Stimulated activated CD8-positive, alpha-beta memory T cell treated with anti-CD3 and anti-CD28 coated beads, Interleukin-7, amount 100 ng/mL, for 1 hour (primary cell): ENCODE measurements at places on chromosomes 5 and 9.

DNA sequence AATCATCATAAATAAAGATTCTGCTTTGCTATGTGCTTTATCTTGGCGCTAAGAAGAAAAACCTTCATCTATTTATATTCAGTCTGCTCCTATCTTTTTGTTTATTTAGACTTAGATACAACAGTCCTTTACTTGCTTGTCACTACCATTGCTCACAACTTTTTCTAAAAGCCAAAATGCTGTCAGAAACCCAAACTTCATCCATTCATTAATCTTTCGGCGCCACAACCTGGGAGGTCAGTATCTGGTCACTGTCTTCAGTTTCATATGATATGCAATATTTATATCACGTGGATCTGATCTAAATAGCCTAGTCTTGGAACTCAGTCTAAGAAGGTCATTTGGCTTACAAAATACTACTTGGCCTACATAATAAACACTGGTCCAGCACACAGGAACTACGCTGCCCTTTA, 159.3 kb upstream of the TARS1 start:
- DNase-seq = no peak

DNA sequence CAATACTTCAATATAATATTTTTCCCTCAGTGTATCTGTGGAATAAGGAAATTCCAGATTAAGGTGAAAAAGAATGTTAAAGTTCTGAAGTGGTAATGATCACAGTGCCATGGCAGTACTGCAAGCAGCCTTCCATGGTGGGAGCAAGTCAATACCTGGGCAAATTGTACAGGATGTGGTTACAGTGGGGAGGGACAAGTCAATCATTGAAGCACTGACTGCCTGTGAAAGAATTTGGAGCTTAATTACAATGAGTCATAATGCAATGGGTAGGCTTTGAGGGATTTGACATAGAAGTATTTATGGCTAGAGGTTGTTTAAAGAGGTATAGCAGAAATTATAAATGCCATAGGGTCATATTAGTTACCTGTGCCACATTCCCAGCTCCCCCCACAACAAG, 786.5 kb upstream of the ACO1 start:
- DNase-seq = no peak

DNA sequence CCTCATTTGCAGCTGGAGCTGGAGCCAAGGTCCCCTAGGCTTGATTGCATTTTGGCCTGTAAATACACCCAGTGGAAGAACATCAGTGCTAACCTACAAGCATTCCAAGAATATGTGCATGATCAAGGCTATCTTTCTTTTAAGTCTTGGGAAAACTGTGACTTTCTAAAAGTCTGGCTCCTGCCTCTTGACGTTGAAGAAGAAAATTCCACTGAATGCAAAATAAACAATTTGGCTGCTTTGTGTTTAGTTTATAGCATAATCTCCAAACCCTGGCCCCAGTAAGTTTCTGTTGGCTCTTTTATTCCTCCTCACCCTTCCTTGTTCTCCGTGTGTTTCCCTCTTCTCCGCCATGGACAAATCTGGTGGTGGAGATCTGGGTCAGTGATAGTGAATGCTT, 109.3 kb upstream of the TLE1 start:
- no peak for DNase-seq

- no peak for DNase-seq
These were observed 68.7 kb downstream of the LNPEP start for GRCh38 chr5:97004423-97005060.

GRCh38 chr9:100534401-100534800, 43.5 kb upstream of the CAVIN4 start:
- DNase-seq = no peak

- DNase-seq = no peak
These were observed 2.9 kb upstream of the FAM163B start for GRCh38 chr9:133612051-133612450.

GRCh38 chr9:5851445-5851844, 18.5 kb upstream of the ERMP1 start:
- no peak for DNase-seq

- no peak for DNase-seq
These were observed 262.1 kb upstream of the KLF4 start for GRCh38 chr9:107751567-107752210.

DNA sequence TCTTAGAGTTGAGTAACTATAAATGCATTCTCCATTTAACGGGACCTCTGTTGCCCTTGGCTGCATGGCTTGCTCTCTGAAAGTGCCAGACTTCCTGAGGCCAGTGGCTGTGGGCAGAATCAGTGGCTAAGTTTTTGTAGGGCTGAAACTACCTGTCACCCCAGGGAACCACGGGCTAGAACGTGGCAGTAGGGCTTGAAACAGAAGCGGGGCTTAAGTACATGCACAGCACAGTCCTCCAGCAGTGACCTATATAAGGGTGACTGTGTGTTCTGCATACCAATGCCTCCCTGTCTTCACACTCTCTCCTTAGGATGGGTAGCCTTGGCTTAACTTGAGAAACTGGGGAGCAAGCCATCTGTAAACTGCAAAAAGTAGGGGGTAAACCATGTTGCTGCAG, 43.6 kb upstream of the LRRTM2 start:
- DNase-seq = no peak

DNA sequence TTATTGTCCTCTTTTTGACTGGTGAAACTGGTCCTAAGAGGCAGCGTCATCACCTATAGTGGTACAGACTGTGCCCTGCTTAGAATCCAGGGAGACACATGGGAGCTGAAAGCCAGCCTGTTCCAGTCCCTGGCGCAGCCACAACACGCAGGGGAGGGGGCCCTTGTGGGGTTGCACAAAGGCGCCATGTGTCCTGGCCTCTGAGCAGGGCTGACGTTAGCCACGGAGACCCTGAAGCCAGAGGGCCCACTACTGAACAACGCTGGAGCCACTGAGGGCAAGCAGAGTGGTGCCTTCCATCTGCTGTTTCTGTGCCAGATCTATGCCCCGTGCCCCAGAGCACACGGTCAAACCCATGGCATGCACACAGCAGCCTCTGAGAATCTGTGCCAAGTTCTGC, 147.3 kb downstream of the ACTL7B start:
- no peak for DNase-seq

- DNase-seq = no peak
These were observed 5.1 kb upstream of the TERT start for GRCh38 chr5:1299961-1300360.

- DNase-seq = no peak
These were observed 71.9 kb downstream of the USP20 start for GRCh38 chr9:129907201-129907600.

DNA sequence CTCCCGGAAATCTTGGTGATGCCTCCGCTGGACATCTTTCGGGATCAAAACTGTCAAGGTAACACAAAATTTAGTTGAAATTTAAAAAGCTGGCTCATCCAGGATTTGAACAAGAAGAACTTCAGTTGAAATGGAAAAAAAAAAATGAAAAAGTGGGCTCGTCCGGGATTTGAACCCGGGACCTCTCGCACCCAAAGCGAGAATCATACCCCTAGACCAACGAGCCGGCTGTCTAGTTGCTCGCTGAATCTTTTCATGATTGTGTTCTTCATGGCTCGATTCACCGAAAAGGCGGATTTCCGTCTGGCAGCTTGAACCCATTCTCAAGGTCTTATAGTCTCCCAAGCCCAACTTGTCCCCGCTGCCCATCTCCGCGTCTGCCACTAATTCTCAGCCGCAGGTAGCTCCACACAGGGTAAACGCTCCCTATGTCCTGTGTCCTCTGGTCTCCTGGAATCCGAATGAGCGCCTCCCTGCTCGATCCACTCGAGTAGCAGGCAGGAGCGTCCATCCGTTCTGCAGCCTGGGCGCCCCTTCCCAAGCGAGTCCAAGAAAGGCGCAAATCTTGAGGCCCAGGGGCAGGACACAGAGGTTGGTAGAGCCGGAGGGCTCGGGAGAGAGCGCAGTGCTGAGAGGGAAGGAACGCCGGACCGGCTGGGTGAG, 16.2 kb downstream of the TRIM7 start:
- DNase-seq = no peak

GRCh38 chr5:14915291-14915952, 43.8 kb upstream of the ANKH start:
- no peak for DNase-seq

- DNase-seq = no peak
These were observed 203.6 kb upstream of the GRAMD2B start for GRCh38 chr5:126219616-126220015.

DNA sequence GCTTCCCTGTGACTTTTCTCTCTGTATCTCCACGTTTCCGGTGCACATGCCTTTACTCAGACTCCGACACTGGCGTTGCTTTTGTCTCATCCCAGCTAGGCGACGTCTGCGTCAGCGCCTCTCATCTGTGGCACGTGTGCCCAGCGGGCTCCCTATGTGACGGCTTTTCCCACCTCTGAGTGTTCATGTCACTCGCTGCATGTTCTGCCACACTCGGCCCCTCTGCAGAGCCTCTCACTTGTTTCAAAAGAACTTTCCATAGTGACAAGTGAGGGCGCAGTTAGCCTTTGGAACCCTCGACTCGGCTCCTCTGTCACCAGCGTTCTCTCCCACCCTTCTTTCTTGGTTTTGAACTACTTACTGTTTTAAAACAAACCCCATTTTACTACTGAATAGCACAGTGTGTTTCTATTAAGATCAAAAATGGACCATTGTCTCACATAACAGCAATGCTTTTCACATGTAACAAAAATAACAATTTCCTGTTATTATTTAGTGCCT, 113.4 kb upstream of the CACNA1B start:
- DNase-seq = no peak

DNA sequence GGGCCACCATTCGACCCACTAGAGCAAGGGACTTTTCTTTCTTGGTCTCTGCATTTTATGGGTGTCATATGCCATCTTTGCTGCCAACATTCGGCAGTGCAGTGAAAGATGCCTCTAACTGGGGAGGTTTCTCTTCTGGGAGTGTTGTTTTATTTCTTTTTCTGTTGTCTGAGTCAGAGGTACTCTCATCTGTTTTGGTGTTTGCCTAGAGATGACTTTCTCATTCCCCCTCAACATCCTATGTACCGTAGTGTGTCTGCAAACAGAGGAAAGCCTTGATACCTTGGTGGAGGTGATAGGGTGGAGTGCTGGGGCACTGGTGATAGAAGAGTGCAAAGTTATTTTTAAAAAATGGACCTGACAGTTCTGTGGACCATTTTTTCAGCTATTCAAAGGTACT, 182.1 kb downstream of the ARHGAP26 start:
- no peak for DNase-seq

DNA sequence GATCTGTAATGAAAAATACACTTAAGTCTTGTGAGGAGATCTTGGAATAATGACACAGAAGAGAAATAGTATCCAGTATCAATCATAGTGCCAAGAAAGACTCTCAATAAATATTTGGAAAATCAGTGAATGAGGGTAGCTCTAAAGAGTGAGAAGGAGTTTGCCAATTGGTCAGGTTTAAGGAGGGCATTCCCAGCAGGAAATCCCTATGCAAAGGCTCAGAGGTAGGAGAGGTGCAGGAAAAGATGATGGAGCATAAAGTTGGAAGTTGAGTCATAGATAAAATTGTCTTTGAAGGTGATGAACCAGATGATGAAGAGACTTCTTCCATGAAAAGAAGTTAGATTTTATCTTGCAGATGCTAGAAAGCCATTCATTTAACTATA, 27.8 kb downstream of the TNPO1 start:
- DNase-seq = no peak

DNA sequence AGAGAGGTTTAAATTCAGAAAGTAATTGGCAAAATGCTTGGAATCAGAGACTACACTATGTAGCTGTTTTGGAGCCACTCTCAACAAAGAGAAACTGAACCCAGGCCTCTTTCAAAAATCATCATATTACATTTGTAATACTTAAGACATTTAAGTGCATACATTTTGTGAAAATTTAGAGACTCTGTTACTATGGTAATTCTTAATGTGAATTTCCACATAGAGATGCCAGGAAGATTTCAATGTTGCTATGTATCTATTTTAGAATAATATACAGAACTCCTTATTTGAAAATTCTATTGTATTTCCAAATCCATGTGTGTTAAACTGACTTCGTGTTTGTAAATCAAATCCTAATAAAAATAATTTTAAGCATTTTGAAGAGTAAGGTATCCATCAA, 1260.9 kb upstream of the C9orf72 start:
- no peak for DNase-seq

DNA sequence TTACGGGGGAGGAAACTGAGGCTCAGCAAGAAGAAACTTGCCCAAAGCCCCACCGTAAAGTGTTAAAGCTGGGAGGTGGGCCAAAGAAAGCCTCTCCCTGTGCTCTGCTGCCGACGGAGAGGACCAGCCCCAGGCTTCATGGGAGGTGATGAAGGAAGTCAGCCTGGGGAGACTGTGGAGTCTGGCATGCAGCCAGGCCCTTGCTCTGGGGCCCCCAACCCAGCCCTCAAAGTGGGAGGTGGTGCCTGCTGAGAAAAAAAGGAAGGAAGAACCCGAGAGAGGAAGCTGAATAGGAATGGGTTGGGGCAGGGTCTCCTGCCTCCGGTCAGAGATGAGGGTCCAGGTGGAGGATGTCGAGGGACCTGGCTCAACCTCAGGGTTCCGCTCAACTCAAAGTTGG, 3.8 kb downstream of the RNF44 start:
- no peak for DNase-seq

DNA sequence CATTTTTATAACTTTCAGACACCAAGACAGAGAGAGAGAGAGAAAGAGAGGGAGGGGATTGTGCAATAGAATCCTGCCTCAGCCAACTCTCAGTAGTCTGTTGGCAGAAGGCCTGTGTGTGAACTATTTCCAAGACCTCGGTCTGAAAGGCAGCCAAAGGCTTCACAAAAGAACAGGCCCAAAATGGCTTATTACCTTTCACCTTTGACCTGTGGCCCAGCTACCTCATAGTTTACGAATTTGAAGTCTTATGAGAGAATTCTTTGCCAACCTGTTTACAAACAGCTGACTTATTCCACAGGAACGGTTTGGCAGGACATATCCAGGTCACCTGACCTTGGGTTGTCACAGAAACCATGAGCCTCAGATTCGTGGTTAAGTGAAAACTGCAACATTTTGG, 48.6 kb downstream of the NR2F1-AS1 start:
- no peak for DNase-seq

- no peak for DNase-seq
These were observed 139.3 kb downstream of the AOPEP start for GRCh38 chr9:94865582-94866452.

DNA sequence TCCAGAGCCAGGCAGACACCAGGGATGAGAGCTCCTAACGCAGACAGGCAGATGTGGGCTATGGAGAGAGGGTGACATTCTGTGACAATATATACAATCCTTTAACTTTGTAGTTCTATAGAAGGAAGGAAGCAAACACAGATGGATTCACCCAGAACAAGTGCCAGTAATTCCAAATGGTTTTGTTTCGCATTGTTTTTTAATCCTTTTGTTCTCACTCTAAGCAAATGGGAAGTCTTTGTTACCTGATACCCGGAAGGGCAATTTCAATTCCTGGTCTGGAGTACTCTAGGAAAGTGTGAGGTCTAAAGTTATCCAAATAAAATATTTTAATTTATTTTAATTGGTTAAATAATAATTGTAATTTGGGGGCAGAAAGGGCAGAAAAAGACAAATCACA, 2.5 kb downstream of the FRMD3 start:
- no peak for DNase-seq

- no peak for DNase-seq
These were observed 33.8 kb upstream of the ORM1 start for GRCh38 chr9:114289106-114289505.

DNA sequence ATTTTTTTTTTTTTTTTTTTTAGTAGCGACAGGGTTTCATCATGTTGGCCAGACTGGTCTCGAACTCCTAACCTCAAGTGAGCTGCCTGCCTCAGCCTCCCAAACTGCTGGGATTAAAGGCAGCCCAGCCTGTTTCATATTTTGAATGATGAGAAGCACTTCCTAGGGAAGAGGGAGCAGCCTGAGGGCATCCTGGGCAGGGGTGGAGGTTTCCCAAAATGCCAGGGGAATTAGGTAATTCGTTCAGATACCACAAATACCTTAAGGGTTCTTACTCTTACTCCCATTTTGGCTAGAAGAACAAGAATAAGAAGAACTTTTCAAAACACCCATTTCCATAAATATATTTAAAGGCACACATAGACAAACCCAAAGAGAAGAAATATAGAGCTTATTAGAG, 29.5 kb upstream of the RAPGEF1 start:
- DNase-seq = no peak
